Adrenal gland (tissue), 19 donors: ENCODE measurements at places on chromosomes 1 and 21. TPM values are rescaled to one million over a fixed set of nuclear protein-coding genes. Genes with fewer than 3 reads are reported as not detected.
A peak's percentile ranks its signal among the peaks of the same experiment; 100 is the strongest.

DNA sequence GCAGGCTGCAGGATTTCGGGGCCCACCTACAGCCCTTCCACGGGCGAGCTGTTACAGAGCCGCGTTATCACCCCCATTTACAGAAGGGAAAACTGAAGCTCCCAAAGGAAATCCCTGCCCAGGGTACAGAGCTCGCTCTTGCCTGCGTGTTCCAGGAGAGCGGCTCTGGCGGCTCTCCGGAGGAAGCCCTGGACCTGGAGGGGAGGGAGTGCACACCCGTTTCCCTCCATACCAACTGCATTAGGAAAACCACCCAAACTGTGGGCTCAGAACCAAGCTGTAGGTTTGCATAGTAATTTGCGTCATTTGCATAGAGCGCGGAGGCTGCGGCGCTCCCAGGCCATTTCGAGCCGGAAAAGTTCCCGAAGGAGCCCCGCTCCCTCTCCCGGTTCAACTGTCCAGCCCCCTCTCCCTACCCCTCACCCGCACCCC is 24.7 kb upstream of the ADGRB2 start:
- peak overlapping the region; percentile 43 for H3K27ac ChIP-seq
- no peaks in the 10 kb centered on the region for H3K4me1 ChIP-seq
- H3K27me3 ChIP-seq: no peaks in the 10 kb centered on the region

GRCh38 chr1:41859686-41860085 is 59.0 kb downstream of the HIVEP3 start:
- no peak overlapping the region for H3K4me3 ChIP-seq
- no peaks in the 10 kb centered on the region for H3K27me3 ChIP-seq
- no peak for DNase-seq
- H3K27ac ChIP-seq: no peak overlapping the region
- no peaks in the 10 kb centered on the region for H3K36me3 ChIP-seq

Gene SELL
- 0.77 TPM for total RNA-seq

DNA sequence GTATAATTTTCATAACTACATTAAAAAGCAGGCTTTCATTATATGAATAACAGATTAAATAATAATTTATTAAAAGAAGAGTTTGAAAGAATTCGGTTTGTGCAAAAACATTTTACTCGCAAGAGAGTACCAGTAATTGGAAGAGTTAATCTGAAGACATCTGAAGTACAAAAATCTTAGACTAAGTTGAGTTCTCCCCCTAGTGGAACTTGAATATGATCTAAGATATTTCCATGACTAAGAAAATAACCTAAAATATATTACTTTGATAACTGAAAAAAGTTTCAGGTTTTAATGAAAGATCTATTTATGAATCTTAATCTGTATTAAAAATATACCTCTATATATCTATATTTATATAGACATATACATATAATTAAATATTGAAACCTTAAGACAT is 112.5 kb upstream of the GFI1 start:
- H3K4me1 ChIP-seq: no peaks in the 10 kb centered on the region
- H3K27ac ChIP-seq: no peak overlapping the region
- no peak overlapping the region for H3K4me3 ChIP-seq
- H3K36me3 ChIP-seq: no peaks in the 10 kb centered on the region
- DNase-seq: no peak

Gene KLHDC9
- total RNA-seq: 15.2 TPM

Gene MEF2D
- 89.9 TPM for total RNA-seq

Gene ZNF695
- total RNA-seq: 0.25 TPM

Gene TRAF5
- total RNA-seq: 13.5 TPM

DNA sequence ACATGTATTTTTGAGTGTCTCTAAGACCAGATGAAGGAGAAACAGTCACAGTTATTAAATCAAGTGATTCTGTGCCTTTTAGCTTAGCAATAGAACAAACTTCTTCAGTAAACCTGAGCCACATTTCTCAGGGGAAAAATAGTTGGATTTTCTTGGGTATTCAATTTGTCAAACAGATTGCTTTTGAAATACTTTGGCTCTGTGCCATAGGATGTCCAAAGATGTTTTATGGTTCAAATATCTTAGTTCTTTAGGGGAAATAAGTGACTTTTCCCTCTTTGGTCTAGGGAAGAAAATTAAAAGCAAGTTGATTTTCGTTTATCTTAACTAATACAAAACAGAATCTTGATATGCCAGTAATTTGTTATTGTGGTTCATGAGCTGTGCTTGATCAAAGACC is 125.9 kb downstream of the ATP5PO start:
- no peaks in the 10 kb centered on the region for H3K36me3 ChIP-seq
- no peak overlapping the region for H3K27ac ChIP-seq
- H3K4me3 ChIP-seq: no peak overlapping the region
- H3K4me1 ChIP-seq: peaks cover 11% of the 10 kb centered on the region
- no peaks in the 10 kb centered on the region for H3K27me3 ChIP-seq
- no peak for DNase-seq

Gene SDC3
- 40.1 TPM for total RNA-seq

DNA sequence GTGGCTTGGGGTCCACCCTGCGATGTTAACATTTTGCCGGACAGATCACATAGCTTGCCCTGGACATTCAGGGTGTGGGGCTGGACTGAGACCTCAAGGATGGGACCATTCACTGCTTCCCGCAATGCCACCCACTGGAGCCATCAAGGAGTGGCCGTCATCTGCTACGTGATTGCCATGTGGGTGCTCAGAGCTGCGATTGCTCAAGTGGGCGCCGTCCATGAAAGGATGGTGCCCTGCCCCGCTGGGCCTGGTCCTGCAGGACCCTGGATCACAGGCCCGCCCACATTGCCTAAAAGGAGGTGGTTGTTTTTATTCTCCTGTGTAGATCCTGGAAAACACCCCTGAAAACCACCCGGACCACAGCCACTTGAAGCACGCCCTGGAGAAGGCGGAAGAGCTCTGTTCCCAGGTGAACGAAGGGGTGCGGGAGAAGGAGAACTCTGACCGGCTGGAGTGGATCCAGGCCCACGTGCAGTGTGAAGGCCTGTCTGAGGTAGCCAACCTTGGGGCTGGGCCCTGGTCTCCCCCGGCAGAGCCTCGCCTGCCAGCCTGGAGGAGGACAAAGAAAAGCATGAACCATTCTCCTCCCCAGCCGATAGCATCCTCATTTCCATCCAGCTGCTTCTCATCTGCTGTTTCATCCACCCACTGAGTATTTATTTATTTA is 40.4 kb downstream of the ATP5PO start:
- H3K4me1 ChIP-seq: no peaks in the 10 kb centered on the region
- no peaks in the 10 kb centered on the region for H3K27me3 ChIP-seq
- no peak overlapping the region for H3K4me3 ChIP-seq
- no peak for DNase-seq
- no peak overlapping the region for H3K27ac ChIP-seq

- H3K27ac ChIP-seq: no peak overlapping the region
- no peak for DNase-seq
- no peaks in the 10 kb centered on the region for H3K36me3 ChIP-seq
- H3K4me3 ChIP-seq: no peak overlapping the region
- no peaks in the 10 kb centered on the region for H3K4me1 ChIP-seq
- H3K27me3 ChIP-seq: no peaks in the 10 kb centered on the region
Measured at GRCh38 chr1:226645279-226645976, 93.7 kb downstream of the ITPKB start.

- no peak for DNase-seq
- peaks cover 6% of the 10 kb centered on the region for H3K36me3 ChIP-seq
- no peak overlapping the region for H3K4me3 ChIP-seq
- no peaks in the 10 kb centered on the region for H3K4me1 ChIP-seq
- no peak overlapping the region for H3K27ac ChIP-seq
Measured at GRCh38 chr1:29033829-29034466, 89.8 kb downstream of the TMEM200B start.

DNA sequence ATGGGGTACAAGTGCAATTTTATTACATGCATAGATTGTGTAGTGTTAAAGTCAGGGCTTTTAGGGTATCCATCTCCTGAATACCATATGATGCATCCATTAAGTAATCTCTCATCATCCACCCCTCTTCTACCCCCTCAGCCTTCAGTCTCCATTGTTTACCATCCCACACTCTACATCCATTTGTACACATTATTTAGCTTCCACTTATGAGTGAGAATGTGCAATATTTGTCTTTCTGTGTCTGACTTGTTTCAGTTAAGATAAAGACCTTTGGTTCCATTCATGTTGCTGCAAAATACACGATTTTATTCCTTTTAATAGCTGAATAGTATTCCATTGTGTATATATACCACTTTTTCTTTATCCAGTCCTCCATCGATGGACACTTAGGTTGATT is 222.5 kb upstream of the USP24 start:
- H3K36me3 ChIP-seq: no peaks in the 10 kb centered on the region
- no peak overlapping the region for H3K4me3 ChIP-seq
- H3K4me1 ChIP-seq: no peaks in the 10 kb centered on the region
- no peak overlapping the region for H3K27ac ChIP-seq
- no peak for DNase-seq

Gene ARHGEF16
- total RNA-seq: 1.1 TPM

- no peak overlapping the region for H3K27ac ChIP-seq
- H3K27me3 ChIP-seq: no peaks in the 10 kb centered on the region
- no peaks in the 10 kb centered on the region for H3K36me3 ChIP-seq
- DNase-seq: no peak
Measured at GRCh38 chr1:5891137-5891536, 101.1 kb downstream of the NPHP4 start.

Gene ANGPTL3
- total RNA-seq: not detected

DNA sequence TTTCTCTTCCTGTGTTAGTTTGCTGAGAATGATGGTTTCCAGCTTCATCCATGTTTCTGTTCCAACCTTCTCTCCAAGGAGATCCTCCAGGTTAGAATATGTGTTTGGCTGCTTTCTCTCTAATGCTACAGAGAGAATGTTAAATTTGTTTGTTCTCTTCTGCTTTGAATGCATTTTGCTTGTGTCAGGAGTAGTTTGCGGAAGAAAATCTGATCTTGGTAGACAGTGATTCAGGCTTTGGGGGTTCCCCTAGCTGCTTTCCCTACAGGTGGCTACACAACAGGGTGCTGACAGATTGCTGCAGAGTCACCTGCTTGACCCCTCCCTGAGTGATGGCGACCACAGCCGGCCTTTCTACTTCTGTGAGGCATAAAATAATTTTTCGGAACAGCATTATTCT is 41.8 kb downstream of the MACO1 start:
- no peak overlapping the region for H3K4me3 ChIP-seq

DNA sequence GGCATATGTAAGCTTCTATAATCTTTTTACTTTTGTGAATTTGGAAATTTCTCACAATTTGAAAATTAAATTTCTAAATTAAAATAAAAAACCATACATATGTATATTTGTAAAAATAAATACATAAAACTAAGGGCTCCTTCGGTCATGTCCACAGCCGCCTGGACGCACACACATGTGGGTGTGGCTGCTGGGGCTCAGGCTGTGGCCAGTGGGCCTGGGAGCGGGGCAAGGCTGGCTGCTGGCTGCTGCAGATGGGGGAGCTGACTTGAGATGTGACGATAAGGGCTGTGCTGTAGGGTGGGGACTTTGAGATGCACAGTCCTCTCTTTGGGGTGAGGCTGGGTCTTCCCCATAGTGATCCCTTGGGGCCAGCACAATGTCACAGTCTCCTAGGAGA is 4.8 kb downstream of the RER1 start:
- H3K4me1 ChIP-seq: peaks cover 28% of the 10 kb centered on the region
- peaks cover 69% of the 10 kb centered on the region for H3K36me3 ChIP-seq
- H3K27ac ChIP-seq: no peak overlapping the region
- H3K27me3 ChIP-seq: no peaks in the 10 kb centered on the region

DNA sequence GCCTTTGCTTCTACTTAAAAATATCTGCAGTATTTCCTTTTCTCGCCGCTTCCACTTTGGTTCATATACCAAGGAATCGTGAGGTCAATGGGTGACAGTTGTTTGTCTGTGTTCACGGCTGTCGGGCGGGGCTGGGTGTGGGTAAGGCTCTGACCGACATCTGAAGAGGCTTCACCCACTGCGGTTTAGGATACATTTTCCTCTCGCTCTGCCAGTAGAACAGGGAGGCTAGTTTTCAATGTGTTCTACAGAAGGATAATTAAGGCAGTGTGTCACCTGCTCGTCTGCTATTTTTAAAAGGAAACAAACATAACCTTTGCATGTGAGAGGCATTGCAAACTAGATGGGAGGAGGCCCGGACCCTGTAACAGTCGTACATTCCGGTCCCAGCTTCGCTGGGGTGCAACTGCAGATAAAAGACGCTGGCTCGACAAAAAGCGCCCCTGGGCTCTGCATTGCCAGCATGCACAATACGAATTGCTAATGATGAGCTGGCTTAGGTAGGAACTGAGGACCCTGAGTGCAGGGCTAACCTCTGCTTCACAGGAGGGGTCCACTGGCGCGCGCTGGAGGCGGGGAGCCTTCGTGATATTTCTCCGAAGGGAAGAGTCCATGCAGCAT is 8.5 kb upstream of the ERG start:
- no peaks in the 10 kb centered on the region for H3K36me3 ChIP-seq
- no peaks in the 10 kb centered on the region for H3K27me3 ChIP-seq
- H3K4me1 ChIP-seq: peaks cover 6% of the 10 kb centered on the region
- H3K27ac ChIP-seq: no peak overlapping the region
- no peak overlapping the region for H3K4me3 ChIP-seq

Gene EPB41
- 32.5 TPM for total RNA-seq

DNA sequence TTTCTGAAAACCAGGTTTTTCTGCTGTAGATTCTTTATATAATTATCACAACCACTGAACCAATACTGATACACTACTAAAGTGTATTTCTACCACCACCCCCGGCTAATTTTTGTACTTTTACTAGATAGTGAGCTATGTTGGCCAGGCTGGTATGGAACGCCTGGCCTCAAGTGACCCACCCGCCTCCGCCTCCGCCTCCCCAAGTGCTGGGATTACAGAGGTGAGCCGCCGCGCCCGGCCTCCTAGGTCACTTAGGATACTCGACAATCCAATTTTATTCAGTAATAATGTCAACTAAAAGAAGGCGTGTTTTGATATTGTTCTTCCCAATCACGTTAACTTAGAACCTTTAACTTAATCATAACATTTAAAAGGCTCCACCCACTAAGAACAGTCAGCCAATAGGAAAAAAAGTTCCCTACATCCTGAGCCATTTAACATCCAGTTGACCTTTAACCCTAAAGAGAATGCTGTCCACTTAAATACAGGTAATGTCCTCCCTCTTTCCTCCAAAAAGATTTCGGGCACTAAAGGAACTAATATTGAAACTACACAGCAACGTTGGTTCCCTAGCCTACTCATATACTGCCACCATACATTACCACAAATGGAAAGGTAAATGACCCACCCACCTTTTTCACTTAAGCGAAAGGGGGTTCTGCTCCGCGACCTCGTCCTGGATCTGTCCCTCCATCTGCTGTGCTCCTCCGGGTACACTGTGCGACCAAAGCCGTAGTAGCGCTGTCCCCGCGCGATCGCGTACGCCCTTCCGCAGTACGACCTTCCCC is 1.2 kb downstream of the RSRP1 start:
- no peaks in the 10 kb centered on the region for H3K36me3 ChIP-seq
- peak overlapping the region; percentile 100 for H3K27ac ChIP-seq
- DNase-seq: no peak
- H3K27me3 ChIP-seq: no peaks in the 10 kb centered on the region
- H3K4me3 ChIP-seq: peak overlapping the region; percentile 98
- H3K4me1 ChIP-seq: peaks cover 37% of the 10 kb centered on the region

DNA sequence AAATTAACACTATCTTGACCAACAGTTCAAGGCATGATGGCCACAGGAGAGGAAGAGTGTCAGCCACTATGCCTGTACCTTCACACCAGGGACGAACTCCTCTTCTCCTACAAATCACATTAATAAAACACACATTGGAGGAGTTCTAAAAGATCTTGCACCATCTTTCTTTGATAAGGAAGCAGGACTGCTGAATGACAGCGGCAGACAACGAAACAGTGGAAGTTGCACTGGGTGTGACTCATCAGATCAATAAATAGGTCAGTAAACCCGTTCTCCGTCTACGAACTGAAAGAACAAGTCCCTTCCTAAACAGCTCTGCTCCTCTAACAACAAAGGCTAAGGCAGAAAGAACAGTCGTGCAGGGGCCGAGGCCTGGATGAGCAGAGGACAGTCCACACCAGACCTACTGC is 23.1 kb downstream of the UBE2G2 start:
- H3K27ac ChIP-seq: no peak overlapping the region
- no peaks in the 10 kb centered on the region for H3K4me1 ChIP-seq
- H3K36me3 ChIP-seq: peaks cover 26% of the 10 kb centered on the region
- H3K27me3 ChIP-seq: no peaks in the 10 kb centered on the region
